ENCODE measurements at places on chromosomes 3 and 15.

- no peak for DNase-seq
Measured at GRCh38 chr3:43865887-43866528, 175.3 kb downstream of the ABHD5 start.

DNA sequence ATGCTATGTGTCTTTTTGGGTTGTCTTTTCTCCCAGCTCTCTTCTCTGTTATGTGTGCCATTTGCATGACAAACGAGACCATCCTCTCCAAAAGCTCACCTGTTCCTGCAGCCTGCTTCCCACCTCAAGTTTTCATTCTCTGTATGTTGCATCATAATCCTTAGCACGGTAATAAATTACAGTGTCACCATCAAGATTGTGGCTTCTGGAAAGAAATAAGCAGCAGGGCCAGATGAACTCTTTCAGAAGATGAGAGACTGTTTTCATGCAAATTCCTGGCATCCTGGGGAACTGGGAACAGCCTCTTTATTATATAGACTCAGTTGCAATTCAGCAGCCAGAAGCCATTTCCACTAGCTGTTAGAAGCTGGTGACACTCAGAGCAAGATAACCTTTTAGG is 436.7 kb downstream of the EPHB1 start:
- no peak for DNase-seq

- DNase-seq, result no peak
Measured at GRCh38 chr15:45083223-45083622, 30.7 kb downstream of the DUOX2 start.

- DNase-seq, result peak; percentile 22
Measured at GRCh38 chr3:188830893-188831292, 340.9 kb upstream of the TPRG1 start.

DNA sequence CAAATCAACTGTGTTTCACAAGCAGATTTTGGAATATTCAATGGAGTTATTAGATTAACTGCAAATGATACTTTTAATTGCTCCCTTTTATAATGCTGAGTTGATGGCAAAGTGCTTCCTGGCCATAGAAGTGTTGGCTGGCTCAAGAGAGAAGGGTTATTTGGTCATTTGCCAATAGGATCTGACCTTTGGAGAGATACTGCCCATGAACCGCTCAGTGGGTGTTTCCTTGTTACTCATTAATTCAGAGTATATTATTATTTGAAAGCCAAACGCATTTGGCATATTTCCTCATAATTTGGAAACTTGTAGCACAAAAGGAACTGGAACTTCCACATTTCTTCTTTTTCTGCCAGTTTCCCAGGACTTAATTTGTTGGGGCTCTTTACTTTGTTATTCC is 234.7 kb downstream of the CDIN1 start:
- DNase-seq, result no peak

GRCh38 chr3:17980863-17981262 is 238.4 kb upstream of the TBC1D5 start:
- no peak for DNase-seq

GRCh38 chr3:10279384-10280176 is 13.2 kb downstream of the GHRL start:
- DNase-seq, result no peak

DNA sequence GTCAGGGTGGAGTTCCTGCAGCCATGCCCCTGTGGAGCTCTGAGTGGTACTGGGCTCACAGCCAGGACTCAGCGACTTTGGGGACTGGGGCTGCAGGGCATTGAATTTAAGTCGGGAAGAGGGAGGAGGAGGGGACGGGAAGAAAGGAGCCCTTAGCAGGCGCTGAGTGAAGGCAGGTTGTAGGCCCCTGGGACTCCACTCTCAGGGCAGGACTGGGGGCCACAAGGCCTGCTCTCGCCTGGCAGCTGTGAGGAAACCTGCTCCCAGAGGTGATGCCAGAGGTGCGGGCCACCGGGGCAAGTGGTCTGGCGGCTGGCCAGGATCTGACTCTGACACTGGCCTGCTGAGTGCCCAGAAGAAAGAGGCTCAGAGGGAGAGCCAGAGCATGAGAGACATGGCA is 73.5 kb downstream of the EPHB3 start:
- DNase-seq, result peak; percentile 69

- DNase-seq, result no peak
Measured at GRCh38 chr3:47019201-47019600, 39.7 kb downstream of the NBEAL2 start.

DNA sequence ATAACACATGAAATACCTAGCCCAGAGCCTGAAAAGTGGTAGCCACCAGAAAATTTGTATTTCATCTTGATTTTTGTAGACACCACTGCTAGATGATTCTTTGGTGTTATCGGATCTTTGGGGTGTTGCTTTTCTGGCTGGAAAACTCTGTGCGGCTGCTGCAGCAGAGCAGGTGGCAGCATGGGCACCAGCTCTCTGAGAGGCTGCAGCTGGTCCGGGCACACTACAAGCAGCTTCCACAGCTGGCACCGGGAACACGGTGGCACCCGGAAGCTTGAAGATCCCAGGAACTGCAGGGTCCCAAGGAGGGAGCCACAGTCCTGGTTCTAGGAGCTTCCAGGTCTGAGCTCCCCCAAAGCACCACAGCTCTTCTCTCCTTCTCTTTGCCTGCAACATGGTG is 211.7 kb upstream of the MLF1 start:
- DNase-seq, result no peak

All from BE2C (cell line).